Breast epithelium (tissue), 4 donors: ENCODE measurements at places on chromosomes 7 and 10. TPM values are rescaled to one million over a fixed set of nuclear protein-coding genes. Genes with fewer than 3 reads are reported as not detected.

DNA sequence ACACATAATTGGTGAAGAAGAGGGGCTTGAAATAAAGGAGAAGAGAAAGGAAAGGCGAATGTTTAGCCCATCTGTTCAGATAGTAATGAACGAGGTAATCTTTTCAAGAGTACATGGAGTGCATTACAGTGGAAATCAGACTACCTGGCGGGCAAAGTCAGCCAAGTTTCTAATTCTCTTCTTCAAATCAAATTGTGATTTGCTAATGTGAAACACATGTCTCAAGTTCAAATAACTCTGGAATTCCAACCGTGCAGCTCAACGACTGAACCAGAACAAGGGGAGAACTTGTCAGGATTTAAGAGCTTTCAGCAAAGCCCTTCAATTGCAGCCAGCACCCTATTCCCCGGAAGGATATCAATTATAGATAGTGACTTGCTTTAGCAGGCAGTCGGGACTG is 216.9 kb downstream of the GLI3 start:
- no peak for DNase-seq

TMEM213 gene
- not detected for total RNA-seq

SLC18A3 gene
- total RNA-seq: not detected

TSC22D4 gene
- 19.7 TPM for total RNA-seq

C10orf53 gene
- not detected for total RNA-seq
